Activated T-cell treated with anti-CD3 and anti-CD28 coated beads for 1 hour (primary cell): ENCODE measurements at places on chromosomes 16 and 17.

- DNase-seq: peak; percentile 45
These were observed 1.2 kb downstream of the HS3ST3B1 start for GRCh38 chr17:14302091-14302430.

DNA sequence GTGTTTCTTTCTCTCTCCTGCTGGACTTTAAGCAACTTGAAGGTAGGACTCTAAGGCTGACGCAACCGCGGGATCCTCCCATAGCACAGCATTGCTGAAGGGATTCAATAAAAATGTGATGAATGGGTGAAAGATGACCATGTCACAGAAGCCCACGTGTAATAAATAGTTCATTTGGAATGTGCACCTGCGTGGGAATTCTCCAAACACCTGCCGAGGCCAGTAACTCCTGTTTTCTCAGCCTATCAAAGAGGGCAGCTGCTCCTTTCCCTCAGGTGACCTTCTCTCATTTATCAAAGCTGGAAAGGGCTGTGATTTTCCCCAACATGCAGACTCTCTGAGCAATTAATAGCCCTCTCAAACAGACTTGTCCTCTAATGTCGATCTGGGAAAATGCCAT is 235.7 kb downstream of the STX8 start:
- DNase-seq: no peak

DNA sequence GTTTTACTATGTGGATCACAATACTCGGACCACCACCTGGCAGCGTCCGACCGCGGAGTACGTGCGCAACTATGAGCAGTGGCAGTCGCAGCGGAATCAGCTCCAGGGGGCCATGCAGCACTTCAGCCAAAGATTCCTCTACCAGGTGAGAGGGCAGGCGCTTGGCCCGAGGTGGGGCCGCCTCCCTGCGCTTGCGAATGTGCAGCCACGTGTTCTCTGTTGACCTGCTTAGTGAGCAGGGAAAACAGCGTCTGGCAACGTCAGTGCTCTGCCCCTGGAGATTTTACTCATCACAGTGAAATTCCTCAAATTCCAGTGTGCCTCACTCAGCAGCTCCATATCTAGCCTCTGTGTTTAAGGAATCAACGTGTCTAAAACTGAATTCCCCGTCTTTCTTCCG is 33.4 kb upstream of the CLEC18A start:
- no peak for DNase-seq

DNA sequence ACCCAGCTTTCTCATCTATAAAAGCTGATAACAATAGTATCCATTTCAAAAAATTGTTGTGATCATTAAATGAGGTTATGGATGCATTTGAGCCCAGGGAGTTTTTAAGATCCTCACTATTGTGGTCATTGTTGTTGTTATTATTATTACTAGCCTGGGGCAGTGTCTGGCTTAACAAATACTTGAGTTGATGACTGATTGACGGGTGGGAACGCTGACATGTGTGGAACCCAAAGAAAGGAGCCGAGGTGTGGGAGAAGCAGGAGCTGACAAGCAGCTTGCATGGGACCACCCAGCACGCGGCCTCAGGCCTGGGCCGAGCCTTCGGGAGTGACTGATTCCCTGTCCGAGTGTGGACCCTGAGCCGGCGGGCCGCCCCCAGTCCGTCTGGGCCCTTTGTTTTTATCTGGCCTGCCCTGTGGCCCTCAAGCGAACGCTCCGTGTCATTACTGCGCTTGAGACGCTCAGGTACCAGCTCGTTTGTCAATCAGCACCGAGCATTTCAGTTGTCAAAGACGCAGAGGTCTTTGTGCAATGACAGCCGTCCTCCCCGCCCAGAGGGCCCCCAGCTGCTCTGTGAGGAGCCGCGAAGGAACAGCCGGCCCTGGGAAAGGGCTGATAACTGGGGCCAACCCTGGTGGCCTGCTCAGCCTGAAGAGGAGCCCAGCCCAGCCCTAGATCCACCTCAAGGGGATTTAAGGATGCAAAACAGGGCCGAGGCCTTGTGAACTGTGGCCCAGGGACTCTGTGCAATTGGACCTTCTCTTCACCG is 132.9 kb upstream of the FOXF1 start:
- no peak for DNase-seq

- DNase-seq: peak; percentile 49
These were observed 6.1 kb upstream of the STAC2 start for GRCh38 chr17:39231591-39232551.

DNA sequence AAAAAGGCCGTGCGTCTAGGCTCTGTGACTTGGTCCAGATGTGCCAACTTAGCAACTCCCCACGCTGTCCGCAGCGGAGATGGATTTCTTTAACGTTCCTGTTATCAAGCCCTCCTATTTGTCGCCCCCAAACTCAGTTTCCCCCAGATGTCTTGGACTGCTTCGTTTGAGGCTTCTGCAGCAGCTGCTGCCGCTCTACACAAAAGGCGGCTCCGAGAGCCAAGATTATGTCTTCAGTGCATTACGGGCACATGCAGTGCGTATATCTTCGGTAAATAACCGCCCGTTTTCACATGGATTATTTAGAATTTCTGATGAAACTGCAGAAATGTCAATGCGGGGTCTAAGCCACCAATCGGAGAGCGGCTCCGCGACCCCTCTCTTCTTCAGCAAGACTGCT is 240.6 kb upstream of the ZFHX3 start:
- DNase-seq: no peak
